Right ventricle myocardium superior (tissue), 1 donor: ENCODE measurements at places on chromosomes 16 and 17.

- DNase-seq: no peak
Measured at GRCh38 chr16:66240631-66241395, 125.7 kb upstream of the CDH5 start.

- no peak for DNase-seq
Measured at GRCh38 chr16:64250866-64251265, 871.0 kb downstream of the CDH11 start.

DNA sequence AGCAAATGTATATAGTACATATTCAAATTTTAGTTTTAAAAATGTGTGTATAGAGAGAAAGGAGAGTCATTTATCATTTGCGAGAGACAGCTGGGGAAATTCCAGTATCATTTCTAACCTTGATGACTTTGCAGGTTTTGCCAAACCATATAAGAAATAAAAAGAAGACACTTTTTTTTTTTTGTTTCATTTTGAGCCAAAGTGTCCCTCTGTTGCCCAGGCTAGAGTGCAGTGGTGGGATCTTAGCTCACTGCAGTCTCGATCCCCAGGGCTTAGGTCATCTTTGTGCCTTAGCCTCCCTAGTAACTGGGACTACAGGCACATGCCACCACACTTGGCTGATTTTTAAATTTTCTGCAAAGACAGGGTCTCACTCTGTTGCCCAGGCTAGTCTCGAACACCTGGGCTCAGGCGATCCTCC is 38.4 kb upstream of the VWA3A start:
- DNase-seq: no peak

DNA sequence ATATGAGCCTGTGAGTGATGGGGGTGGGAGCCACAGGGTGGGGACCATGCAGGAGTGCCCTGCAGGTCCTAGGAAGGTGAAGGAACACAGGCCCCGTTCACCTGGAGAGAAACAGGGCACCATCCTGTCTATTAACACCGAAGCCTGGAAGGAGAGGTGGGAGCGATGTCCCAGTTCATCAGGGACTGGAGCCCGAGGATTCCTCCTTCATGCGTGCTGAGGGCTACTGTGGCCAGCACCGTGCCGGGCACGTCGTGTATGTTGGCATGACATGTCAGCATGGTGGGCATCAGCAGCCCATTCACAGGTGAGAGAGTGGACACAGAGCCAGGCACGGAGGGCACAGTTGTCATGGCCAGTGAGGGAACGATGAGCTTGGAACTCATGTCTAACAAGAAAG is 1.4 kb downstream of the WFIKKN2 start:
- DNase-seq: no peak

- DNase-seq: no peak
Measured at GRCh38 chr17:34733333-34733732, 154.0 kb downstream of the TMEM132E start.

DNA sequence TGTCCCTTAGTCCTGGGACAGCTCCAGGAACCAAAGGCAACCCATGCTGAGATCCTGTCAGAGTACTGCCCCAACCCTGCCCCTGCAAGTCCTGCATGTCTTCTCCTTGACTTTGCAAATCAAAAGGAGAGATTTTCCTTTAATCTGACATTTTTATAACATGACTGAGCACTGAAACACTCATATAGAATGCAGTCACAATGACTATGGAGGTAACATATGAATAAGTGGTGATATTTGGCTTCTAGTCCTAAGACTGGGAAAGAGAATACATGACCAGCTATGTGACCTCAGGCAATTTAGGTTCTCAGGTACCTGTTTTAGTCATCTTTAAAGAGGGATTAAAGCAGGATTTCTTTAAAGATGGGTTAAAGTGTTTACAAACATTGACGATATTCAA is 941.6 kb upstream of the CDH8 start:
- no peak for DNase-seq

DNA sequence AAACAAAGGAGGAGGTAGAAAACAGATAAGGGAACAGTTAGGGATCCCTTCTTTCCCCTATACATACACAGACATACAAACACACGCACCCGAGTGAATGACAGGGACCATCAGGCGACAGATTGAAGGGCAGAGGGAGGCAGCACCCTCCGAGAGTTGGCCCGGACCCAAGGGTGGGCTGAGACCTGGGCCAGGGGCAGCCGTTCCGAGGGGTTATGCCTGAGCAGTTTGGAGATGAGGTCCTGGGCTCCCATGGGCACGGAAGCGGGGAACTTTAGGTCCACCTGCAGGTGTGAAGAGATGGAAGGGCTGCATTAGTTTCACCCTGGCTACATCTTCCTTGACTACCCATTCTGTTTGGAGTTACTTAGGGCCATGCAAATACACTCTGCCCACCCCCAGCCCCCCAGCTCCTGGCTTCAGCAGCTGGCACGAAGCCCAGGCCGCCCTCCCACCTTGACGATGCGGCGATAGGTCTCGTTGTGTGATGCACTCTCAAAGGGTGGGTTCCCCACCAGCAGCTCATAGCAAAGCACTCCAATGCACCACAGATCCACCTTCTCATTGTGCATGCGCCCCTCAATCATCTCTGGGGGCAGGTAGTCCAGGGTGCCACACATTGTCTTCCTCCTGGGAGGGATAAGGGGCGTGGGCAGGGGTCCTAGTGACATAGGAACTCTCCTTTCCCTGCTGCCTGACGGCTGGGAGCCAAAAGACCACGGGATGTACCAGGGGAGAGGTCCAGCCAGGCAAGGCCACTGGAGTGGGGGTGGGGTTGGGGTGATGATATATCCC is 5.4 kb downstream of the AURKB start:
- DNase-seq: peak; percentile 26

DNA sequence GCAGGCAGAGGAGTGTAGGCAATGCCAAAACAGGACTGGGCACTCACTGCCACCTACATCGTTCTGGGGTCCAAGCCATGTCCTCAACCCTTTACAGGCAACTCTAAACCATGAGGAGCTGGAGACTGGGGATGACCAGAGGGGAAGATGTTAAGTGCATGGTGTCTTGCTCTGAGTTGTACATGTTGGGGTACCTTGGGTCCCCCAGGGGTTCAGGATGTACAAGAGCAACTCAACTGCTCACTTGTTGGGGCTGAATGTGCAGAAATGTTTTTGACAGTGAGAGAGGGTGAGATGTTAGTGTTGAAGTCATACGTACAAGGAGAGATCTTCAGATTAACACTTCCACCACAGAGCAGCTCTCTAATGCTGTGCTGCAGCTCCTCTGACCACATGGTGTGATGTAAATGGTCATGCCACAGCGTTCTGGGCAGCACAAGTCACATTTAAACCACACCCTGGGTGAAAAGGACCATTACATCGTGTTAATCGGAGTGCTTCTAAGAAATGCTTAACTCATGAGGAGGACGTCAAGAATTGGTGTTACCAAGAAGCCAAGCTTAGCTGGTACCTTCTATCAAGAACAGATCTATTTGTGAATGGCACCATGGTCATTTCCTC is 2.4 kb downstream of the CCL18 start:
- DNase-seq: no peak

DNA sequence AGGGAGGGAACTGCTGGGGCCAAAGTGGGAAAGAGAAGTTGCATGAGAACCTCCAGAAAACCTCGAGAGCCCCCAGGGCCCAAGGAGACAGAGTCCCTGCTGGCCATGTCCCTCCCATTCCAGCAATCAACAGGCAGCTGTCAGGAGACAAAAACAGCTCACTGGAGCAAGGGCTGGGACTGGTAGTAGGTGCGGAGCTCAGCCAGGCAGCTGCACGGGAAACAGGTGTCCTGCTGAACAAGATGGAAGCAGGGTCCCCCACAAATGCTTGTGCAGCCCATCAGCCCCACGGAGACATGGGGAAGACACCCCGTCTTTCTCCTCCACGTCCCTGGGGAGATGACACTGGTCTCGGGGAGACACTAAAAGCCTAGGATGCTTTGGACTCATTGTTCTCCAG is 34.5 kb downstream of the SDK2 start:
- DNase-seq: peak; percentile 12

DNA sequence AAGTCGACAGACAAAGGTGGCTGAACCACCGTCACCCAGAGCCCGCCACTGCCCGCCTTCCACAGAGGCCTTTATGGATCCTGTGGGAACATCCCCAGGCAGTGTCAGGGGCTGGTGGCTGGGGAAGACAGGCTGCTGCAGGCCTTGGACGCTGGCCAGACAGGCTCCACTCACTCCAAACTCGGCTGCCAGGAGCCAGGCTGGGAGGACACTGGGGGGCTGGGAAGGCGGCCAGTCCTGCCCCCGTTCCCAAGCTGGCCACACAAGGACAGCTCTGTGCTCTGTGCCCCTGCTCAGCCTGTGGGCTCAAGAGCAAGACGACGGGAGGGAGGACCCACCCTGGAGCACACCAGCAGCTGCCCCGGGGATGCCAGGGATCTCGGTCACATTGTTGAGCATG is 7.6 kb upstream of the LCAT start:
- peak; percentile 84 for DNase-seq

- DNase-seq: no peak
Measured at GRCh38 chr17:2068031-2068518, 13.2 kb downstream of the HIC1 start.

- DNase-seq: peak; percentile 49
Measured at GRCh38 chr16:3474136-3474779, 21.0 kb downstream of the C16orf90 start.

GRCh38 chr17:17175917-17176316 is 30.2 kb downstream of the PLD6 start:
- DNase-seq: no peak

GRCh38 chr16:67413978-67414911 is 2.0 kb downstream of the ZDHHC1 start:
- DNase-seq: no peak

DNA sequence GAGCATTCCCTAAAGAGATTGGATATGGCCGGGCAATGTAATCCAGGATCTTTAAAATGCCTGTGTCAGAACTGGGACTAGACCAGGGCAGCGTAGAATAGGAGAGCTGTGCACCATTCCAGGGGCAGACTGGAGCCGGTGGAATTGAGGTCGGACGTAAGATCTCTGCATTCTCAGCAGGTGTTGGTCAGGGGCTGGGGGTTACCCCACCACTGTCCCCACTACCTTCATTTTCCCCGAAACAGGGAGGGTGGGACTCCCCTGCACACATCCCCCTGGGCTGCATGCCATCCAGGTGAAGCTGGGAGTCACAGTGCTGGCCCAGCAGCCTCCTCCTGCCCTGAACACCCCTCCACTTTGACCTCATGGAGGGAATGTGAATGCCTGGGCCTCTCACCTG is 17.8 kb downstream of the OSBPL7 start:
- no peak for DNase-seq

DNA sequence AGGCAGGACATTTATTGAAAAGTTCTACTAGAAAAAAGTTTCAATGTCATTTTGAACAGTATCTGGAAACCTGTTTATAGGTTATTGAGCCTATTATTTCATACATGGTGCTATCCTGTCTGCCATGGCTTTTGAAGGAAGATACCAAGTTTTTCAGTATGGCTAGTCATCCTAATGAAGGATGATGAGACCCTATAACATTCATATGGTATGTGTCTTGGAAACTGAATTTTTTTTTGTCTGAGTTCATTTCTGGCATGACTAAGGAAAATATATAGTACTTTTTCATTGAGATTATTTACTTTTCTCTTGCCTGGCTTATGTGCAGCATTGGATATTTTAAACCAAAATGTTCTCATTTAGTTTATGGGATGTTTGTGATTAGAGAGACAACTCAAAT is 30.2 kb downstream of the CLTC start:
- no peak for DNase-seq

DNA sequence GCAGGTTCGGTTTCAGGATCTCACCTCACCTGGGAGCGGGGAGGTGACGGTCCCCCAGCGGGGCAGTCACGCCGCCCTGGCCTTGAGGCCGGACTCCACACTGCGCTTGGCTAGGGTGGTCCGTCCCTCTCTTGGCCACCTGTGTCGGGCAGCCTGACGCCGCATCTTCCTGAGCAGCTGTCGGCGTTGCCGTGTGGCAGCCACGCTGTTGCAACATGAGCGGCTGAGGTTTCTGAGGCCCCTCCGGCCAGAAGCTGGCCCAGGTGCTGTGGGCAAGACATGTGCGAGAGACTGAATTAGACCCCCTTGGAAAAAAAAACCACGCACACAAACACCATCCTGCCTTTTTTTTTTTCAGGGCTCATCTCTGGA is 49.2 kb downstream of the IRF8 start:
- DNase-seq: no peak
